Activated CD8-positive, alpha-beta T cell treated with anti-CD3 and anti-CD28 coated beads, Interleukin-2, amount 10 ng/mL, durations not matched to agents 7 days and 5 days (primary cell): ENCODE measurements at places on chromosomes 1 and 21.

- DNase-seq: no peak
These were observed 17.4 kb downstream of the IQGAP3 start for GRCh38 chr1:156554971-156555370.

- DNase-seq: peak; percentile 55
These were observed 216.8 kb downstream of the TOMM20 start for GRCh38 chr1:234911787-234912186.

- DNase-seq: no peak
These were observed 63.4 kb upstream of the RAB3GAP2 start for GRCh38 chr1:220335668-220336067.

- no peak for DNase-seq
These were observed 55.4 kb upstream of the GRIK3 start for GRCh38 chr1:37089750-37090149.

- no peak for DNase-seq
These were observed 6.8 kb upstream of the ITLN2 start for GRCh38 chr1:160961419-160961818.

GRCh38 chr1:45383191-45383590 lies 43.0 kb upstream of the MUTYH start:
- DNase-seq: no peak

GRCh38 chr1:207389728-207390464 lies 64.2 kb upstream of the CR2 start:
- DNase-seq: no peak

DNA sequence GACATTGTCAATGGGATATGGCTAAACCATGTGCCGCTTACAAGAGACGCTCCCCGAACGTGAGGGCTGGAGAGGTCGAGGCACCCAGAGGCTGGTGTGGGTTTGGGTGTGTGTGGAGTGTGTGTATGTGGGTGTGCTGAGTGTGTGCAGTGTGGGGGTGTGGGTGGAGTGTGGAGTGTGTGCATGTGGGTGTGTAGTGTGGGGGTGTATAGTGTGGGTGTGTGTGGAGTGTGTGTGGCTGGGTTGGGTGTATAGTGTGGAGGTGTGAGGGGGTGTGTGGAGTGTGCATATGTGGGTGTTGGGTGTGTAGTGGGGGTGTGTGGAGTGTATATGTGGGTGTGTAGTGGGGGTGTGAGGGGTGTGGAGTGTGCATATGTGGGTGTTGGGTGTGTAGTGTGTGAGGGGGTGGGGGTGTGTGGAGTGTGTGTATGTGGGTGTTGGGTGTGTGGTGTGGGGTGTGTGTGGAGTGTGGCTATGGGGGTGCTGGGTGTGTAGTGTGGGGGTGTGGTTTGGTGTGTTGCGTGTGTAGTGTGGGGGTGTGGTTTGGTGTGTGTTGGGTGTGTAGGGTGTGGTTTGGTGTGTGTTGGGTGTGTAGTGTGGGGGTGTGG lies 42.2 kb downstream of the SLC19A1 start:
- no peak for DNase-seq

DNA sequence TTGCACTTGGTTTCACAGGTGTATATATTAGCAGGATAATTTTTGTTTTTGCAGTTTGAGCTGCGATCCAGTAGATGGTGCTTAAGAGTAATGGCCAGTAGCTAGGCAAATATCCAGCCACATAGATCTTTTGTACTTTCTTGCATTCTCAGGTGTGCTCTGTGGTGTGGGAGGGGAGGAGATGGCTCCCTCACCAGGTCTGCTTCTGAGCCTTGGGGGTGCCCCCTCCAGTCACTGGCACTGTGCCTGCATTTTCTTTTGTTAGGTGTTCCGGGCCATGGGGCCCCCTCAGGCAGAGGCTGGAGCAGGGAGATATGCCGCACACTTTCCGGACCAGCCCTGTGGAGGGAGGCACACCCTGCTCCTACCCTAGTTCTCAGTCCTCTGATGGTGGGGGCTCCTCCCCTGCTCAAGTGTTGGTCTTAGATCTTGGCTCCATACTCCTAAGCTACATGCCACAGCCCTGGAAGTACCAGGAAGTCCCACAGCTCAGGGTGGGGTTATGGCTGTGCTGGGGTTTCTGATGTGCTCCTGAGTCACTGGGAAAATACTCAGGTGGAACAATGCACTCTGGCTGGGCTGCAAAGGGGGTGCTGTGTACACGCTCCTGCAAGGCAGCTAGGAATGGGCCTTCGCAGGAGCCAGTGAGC lies 197.6 kb upstream of the DMRTA2 start:
- no peak for DNase-seq

GRCh38 chr1:86798608-86799291 lies 94.4 kb downstream of the SH3GLB1 start:
- DNase-seq: peak; percentile 29

GRCh38 chr1:7220007-7220406 lies 434.8 kb downstream of the CAMTA1 start:
- DNase-seq: no peak

DNA sequence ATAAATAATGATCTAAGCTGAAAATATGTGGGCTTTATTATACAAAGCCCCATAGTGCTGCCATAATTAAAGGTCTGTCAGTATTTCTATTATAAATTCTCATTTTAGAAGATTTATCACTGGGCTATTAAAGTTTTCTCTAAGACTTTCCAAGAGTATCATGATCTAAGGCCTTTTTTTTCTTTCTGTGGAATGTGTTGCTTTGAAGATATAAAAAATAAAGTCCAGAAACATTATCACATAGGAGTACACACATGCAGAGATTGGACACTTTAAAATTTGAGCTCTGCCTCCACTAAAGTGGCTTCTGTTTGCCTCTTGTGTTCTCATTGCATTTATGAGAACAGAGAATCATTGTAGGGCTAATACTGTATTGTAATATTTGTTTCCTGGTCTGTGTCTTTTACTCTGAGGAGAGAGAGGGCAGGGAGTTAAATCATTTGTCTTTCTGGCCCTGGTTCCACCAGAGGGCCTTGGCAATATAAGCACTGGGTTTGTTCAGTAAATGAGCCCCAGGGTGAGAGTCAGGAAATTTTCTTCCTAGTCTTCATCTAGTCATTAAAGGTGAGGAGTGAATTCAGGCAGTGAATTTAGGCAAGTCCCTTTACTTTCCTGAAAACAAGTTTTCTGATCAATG lies 70.2 kb downstream of the NFIA start:
- no peak for DNase-seq

- peak; percentile 67 for DNase-seq
These were observed 7.4 kb downstream of the SEMA4A start for GRCh38 chr1:156160743-156161171.

DNA sequence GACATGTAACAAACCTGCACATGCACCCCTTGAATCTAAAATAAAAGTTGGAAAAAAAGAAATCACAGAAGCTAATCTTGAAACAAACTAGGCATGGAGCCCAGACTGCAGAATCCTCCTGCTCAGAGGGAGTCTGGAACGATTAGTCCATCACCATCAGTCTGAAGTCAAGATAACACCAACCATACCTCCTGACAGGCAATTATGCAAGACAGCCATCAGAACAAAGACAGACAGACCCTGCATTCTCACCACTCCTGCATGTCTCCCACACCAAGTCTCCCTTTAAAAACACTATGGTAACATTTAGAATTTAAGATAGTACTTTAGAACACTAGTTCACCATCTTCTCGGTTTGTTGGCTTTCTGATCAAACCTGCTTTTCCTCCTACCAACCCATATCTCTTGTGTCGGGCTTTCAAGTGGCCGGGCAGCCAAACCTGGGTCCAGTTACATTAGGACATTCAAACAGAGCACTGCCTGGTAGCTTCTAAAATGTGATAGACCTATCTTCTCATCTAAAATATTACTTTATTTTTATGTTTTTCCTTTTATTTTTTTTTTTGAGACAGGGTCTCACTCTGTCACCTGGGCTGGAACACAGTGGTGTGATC lies 10.1 kb downstream of the YARS1 start:
- no peak for DNase-seq

GRCh38 chr1:237219751-237220642 lies 178.0 kb downstream of the RYR2 start:
- DNase-seq: no peak

- no peak for DNase-seq
These were observed 77.6 kb downstream of the POU2F1 start for GRCh38 chr1:167298325-167298724.

- DNase-seq: no peak
These were observed 85.6 kb upstream of the ZRANB2 start for GRCh38 chr1:71166178-71167173.

DNA sequence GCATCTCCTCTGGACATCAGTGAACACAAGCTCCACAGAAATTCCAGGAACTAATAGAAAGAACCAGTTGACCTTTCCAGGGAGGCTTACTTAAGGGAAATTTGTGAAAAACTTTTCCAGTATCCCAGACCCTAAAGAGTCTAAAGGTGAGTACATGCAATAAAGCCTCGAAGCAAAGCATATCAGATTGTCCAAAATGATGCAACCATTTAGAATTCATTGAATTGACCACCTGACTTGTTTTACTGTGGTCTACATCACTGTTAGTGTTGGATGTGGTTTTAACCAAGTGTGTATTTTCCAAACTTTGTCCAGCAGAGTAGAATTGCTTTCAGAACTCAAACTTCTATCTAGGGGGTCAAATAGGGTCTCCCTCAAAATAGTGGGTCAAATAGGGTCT lies 76.3 kb upstream of the TIAM1 start:
- no peak for DNase-seq

GRCh38 chr1:43214501-43215444 lies 42.6 kb downstream of the CFAP57 start:
- no peak for DNase-seq

DNA sequence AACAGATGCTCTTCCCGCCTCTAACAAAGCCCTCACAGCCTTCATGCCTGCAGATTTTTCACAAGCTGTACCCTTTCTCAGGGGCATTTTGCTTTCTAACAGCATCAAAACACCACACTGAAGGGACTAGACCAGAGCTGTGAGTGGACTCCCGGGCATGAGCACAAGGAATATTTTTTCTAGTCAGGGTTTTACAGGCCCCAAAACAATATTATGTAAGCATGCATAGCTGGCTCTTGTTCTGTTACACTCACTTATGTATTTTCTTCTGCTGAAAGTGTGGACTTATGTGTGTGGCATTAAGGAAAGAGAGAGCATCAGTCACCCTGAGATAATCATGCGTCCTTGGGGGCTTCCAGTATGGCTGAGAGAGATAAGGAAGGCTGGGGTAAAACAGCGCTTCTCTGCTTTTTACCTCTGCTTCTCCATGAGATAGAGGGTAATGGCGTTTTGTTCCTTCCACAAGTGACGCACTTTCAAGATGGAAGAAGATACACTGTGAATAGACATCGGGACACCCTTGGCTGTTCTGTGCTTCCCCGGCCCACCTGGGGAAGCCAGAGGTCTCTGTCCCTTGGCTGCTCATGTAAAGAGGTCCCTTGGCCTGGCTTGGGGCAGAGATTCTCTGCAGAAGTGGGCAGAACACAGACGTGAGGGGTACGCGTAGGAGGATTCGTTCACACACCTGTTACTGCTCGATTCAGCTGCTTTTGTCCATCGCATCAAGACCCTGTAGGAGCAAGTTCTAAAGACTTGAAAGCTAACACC lies 266.7 kb upstream of the RAB4A start:
- DNase-seq: no peak

DNA sequence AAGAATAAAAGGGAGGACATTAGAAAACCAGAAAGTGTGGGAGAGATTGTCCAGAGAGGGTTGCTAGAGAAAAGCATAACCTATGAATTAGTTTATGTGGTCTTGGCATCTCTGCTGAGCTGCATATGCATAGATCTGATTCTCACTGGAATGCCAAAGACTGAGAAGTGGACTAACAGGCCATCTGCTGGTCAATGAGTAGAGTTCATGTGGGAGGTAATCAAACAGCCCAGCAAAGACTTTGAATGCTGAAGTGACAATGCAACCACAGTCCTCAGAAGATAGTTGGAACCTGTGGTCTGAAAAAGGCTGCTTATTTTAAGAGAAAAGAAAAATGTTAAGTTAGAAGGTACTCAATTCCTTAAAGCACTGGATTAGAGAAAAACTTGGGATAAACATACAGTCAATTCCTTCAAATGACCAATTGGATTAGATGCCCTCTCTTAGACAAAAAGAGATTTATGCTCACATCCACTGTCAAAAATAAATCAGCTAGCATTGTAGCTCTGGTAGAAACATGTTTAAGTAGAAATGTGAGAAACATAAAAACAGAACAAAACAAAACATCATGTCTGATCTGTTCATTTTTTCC lies 382.8 kb downstream of the AMY1C start:
- no peak for DNase-seq

- no peak for DNase-seq
These were observed 66.1 kb downstream of the TMEM53 start for GRCh38 chr1:44608141-44608540.

DNA sequence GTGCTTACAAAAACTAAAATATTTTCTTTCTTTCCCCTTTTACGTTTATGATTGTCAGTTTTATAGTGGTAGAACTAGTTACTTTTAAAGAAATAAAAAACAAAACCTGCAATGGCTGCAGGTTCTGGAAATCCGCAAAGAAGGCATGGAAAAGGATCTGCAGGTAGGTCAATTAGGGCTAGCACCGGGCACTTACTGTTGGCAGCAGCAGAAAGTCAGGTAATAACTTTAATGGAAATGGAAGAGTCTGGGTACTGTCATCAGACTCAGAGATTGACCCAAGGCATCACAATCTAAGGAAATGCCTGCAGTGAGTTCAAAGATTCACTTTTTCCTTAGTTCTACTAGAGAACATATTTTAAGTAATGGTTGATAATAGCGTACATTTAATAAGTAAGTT lies 1136.3 kb upstream of the B3GALT2 start:
- DNase-seq: no peak

- DNase-seq: no peak
These were observed 1.8 kb upstream of the IL10 start for GRCh38 chr1:206774093-206774492.

- peak; percentile 56 for DNase-seq
These were observed 12.0 kb downstream of the MIIP start for GRCh38 chr1:12031039-12031980.
